Activated naive CD4-positive, alpha-beta T cell (primary cell): ENCODE measurements at places on chromosomes 3 and 15.

GRCh38 chr15:66145726-66146182 is 107.8 kb downstream of the MEGF11 start:
- no peak for DNase-seq

- DNase-seq, result no peak
Observed at GRCh38 chr3:24741506-24741905, 246.9 kb upstream of the THRB start.

GRCh38 chr15:48672206-48672605 is 26.7 kb upstream of the FBN1 start:
- DNase-seq, result no peak

GRCh38 chr15:48325400-48325799 is 5.8 kb upstream of the DUT start:
- DNase-seq, result no peak

GRCh38 chr15:28098766-28099554 is at the start of gene OCA2:
TSS of gene OCA2 (minus strand) at chr15:28099315. CDS start at chr15:28081874, 17,441 bp downstream.
- peak; percentile 64 for DNase-seq

DNA sequence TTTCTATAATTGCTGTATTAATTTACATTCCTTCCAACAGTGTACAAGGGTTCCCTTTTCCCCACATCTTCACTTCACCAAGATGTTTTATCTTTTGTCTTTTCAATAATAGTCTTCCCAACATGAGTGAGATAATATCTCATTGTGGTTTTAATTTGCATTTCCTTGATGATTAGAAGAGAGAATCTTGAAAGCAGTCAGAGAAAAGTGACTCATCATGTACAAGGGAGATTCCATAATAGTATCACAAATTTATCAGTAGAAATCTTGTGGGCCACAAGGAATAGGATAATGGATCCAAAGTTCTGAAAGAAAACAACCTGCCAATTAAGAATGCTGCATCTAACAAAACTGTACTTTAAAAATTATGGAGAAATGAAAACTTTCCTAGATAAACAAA is 189.3 kb downstream of the NECTIN3 start:
- no peak for DNase-seq

- DNase-seq, result no peak
Observed at GRCh38 chr3:13840456-13840855, 39.4 kb downstream of the WNT7A start.

DNA sequence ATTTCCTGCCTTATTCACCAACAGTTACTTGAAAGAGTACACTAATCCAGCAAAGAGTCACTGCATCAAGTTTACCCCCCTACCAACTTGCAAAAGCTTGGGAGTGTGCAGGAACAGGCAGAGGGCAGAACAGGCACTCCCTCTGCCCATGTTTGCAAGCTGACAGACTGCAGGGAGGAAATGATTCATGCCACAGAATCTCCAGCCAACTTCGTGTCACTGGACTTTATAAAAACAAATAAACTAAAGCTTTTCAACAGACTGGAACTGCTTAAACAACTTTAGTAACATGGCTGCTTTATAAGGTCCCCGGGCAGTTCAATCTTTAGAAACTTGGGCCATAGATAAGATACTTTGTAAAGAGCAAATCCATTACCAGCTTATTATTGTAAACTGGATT is 129.5 kb downstream of the THRB start:
- DNase-seq, result no peak

DNA sequence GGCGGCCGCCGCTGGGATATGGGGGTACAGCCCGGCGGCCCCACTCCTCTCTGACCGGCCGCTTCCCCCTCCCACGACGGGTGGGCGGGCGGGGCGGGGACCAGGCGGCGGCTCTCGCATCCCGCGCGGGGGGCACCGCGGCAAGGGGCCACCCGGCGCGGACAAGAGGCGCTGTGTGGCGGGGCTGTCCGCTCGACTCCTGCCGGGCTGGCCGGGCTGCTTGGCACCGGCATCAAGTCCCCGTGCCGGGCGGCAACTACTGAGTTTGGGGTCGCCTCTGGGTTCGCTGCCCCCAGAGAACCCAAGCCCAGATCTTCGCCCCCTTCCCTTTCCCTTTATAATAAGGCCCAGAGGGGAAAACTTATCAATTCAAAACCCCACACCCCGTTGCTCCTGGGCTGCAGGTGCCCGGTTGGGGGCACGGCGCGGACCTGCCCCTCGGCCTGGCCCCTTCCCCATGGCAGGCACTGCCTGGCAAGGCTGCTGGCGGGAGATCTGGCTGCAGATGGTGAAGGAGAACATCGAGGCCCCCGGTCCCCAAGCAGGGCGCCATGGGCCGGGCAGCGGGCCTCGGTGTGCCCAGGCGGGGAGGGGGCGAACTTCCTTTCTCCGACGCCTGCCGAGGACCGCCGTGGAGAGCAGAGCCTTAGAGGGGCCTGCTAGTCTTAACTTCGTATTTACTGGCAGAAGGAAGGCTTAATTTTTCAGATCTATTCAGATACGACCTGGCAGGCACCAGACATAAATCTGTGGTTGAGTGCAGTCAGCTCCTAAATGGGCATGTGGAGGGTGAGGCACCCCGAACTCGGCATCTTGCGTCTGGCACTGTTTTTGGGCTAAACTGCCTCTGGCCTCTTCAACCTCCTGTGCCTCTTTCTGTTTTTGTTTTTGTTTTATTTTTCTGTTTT is 911 bp downstream of the APBA2 start:
- no peak for DNase-seq
